Heart right ventricle (tissue), 16 donors: ENCODE measurements at places on chromosomes 13 and 19.

DNA sequence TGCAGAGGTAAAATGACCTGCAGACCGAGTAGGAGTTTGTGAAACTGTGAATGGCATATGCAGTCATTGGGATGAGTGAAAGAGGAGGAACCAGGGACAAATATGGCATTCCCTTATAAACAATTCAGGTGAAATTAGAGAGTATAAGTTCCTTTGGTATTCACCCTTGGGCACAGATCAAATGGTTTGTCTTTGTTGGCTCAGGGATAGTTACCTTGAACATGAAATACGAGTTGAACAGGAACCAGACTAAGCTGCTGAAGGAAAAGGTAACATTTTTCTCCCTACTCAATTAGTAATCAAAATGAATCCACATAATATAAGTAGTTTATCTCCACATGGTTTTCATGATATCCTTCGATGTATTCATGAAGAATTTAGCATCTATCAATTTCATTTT, 50.5 kb downstream of the SLITRK1 start:
- no peaks in the 10 kb centered on the region for H3K4me1 ChIP-seq
- DNase-seq: no peak
- H3K36me3 ChIP-seq: no peaks in the 10 kb centered on the region
- no peaks in the 10 kb centered on the region for H3K27me3 ChIP-seq
- H3K4me3 ChIP-seq: no peak overlapping the region

- peak; percentile 59 for DNase-seq
- no peak overlapping the region for H3K4me3 ChIP-seq
- peak overlapping the region; percentile 80 for H3K27ac ChIP-seq
- no peaks in the 10 kb centered on the region for H3K36me3 ChIP-seq
- peaks cover 14% of the 10 kb centered on the region for H3K4me1 ChIP-seq
- H3K27me3 ChIP-seq: no peaks in the 10 kb centered on the region
Measured at GRCh38 chr13:41547251-41548000, 90.1 kb downstream of the RGCC start.

DNA sequence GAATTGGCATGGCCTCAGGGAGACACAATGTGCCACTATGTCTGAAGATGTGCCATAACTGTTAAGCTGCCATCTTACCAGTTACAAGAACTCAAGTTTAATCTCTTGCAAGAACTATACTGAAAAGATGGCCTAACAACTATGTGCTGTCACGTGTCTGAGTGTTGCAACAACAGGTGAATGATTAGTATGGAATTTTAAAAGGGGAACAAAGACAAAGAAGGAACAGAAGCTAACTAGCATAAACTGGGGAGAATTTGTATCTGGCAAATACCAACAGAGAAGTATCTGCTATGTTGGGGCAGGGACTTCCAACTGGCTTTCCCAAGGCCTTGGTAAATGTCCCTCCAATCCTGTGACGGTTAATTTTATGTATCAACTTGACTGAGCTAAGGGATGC, 11.5 kb upstream of the ACOD1 start:
- H3K27ac ChIP-seq: no peak overlapping the region
- no peak for DNase-seq
- H3K4me3 ChIP-seq: no peak overlapping the region

DNA sequence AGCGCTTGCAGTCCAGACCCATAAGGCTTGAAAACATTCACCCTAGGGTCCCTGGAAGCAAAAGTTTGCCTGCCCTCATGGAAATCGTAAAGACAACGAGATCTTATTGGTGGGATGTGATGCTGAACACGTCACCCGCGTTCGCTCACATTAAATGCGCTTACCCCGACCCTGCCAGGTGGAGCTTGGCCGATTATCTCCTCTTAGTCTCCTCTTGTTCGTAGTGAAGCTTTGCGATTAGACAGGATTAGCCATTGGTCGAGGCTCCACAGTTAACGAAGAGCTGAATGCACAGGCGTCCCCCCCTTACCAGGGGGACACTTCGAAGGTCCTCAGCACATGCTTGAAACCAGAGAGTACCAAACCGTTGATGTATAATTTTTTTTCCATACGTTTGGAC, 16.0 kb upstream of the KDM4B start:
- H3K4me1 ChIP-seq: peaks cover 3% of the 10 kb centered on the region
- no peak overlapping the region for H3K27ac ChIP-seq
- H3K36me3 ChIP-seq: no peaks in the 10 kb centered on the region
- no peak overlapping the region for H3K4me3 ChIP-seq
- no peak for DNase-seq
- H3K27me3 ChIP-seq: no peaks in the 10 kb centered on the region
